AG09309 (cell line): ENCODE measurements at places on chromosomes 4 and X.

GRCh38 chrX:140480765-140481164 is 24.1 kb downstream of the SOX3 start:
- no peak for DNase-seq

GRCh38 chr4:76570141-76570973 is 135.3 kb downstream of the SHROOM3 start:
- DNase-seq: no peak

DNA sequence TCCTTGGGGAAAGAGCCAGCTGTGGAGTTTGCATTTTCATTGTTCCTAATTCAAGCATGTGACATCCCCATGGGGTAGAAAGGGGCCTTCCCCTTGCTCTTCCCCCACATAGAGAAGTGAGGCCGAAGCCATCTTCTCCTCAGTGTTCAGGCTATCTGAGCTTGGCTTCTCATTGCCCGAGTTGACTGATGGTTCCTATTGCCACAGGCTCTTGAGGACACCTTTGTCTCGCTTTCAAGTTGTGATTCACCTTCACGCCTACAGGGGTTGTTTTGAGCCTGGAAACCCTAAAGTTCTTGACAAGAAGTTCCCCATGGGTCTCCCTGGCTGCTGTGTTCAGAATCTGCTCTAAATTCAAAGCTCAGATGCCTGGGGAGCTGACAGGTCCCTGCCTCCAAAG is 25.0 kb downstream of the CCNQ start:
- no peak for DNase-seq

- DNase-seq: peak; percentile 25
These were observed 69.8 kb downstream of the SHROOM3 start for GRCh38 chr4:76504613-76505465.

DNA sequence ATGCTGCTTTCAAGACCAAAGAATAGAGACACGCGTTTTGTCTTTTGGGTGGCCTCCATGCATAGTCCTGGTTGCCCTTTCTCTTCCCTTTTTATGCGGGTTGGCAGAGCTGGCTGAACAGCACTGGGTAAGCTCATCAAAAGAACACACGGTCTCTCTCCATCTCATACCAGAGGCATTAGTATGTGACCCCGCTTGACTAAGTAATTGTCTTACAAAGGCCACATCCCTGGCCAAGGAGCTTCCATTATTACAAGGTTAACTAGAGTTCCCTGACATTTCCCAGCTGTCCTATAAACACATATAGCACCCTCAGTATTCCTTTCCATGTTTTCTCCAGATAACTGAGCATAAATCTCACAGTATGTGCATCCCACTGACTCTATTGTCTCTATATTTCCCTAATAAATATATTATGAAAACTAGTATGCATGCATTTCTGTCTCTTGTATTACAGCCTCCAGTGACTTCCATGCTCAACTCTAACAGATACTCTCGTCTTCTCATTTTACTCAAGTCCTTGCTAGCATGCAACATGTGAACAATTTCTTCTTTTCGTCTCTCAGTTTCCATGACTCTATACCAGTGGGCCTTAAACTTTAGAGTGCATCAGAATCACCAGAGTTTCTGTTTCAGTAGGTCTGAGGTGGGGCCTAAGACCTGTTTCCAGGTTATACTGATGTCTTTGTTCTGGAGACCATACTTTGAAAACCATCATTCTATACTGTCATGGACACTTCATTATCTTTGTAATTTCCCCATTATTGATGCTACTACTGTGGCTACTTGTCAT is 247.7 kb upstream of the ARSJ start:
- no peak for DNase-seq

DNA sequence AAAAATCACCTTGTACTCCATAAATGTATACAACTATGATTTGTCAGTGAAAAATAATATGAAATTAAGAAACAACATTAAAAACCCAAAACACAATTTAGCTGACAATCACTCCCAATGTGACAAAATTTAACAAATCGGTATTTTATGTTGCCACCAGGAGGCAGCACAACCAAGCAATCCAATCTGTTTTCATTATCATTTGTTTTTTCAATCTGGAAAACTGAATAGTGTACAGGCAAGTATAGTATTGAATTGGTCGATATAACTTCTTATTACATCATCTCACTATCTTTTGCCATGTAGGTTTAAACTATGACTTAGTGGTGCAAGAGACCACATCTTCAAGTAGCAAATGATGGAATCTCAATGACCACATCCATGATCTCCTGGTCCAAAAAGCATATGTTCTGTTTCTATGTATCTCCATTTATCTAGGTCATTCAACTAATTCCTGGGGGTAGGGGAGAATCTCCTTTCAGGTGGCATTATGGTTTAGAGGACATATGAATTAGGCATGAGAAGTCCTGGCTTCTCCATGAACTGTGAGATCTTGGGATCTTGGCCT is 112.9 kb upstream of the AGA start:
- no peak for DNase-seq

GRCh38 chr4:85153221-85153620 is 186.7 kb upstream of the WDFY3 start:
- DNase-seq: no peak

GRCh38 chr4:15104825-15105224 is 102.5 kb downstream of the CPEB2 start:
- DNase-seq: no peak

DNA sequence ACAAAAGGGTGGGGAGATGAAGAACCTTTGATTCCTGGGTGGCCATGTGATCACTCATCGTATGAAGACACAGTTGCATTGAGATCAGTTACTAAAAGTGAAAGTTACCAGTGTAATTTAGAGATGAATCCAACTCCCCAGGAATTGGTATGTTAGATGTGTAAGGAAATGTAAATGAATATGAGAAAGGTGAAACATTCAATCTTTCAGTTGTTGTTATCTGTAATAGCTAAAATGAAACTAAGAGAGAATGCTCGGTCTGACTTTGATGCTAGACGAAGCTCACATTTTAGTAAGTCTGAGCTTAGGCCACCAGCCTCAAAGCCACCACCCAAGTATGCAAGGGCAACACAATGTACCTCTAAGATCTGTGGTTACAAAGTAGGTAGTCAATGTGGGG is 194.3 kb upstream of the POF1B start:
- DNase-seq: no peak

DNA sequence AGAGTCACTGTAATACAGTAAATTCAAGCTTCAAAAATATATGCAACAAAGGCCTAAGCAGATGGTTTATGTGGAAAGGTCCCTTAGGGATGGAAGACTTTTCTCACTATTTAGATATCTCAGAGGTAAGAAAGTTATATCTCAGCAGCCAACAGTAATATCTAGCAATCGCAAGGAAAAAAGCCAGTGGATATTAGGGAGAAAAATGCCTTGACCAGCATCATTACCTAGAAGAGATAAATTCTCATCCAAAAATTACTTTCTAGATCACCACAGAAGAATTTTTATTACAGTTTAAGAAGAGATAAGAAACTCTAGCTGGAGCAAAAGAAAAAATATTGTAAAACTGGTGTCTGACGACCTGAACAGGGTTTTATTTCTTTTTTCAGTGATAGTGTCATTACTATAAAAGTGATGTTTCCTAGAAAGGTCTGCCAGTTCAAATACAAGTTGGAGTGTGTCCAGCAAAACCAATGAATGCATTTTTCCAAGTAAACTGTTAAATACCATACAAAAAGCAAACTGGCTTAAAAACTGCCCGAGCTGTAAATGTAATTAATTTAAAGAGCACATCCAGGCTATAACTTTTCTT is 100.0 kb downstream of the ATP11C start:
- DNase-seq: no peak

- DNase-seq: no peak
These were observed 137.2 kb downstream of the FNIP2 start for GRCh38 chr4:158906073-158906472.

DNA sequence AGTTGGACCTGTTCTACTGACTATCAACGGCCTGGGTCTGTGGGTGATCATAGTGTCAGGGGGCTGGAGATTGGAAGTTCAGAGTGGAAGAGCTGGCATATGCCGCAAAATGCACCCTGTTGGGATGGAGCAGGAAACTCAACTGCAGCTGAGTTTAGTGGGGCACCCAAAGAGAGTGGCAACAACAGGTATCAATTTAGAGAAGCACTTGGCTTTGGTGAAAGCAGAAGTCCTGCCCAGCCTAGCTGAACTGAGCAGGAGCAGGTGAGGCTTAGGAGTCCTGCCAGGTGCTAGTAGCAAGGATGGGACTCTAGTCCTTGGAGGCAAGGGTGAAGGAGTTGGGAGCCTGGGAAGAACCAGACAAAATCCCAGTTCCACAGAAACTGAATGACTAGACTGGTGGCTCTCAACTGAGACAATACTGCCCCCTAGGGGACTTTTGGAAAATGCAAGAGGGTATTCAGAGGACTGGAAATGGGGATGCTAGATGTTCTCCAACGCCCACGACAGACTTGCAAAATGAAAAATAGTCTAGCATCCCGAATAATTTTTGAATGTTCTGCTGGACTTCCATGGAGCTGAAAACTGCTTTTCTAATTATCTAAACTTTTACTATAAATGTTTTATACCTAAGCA is 49.4 kb downstream of the RTL9 start:
- no peak for DNase-seq

DNA sequence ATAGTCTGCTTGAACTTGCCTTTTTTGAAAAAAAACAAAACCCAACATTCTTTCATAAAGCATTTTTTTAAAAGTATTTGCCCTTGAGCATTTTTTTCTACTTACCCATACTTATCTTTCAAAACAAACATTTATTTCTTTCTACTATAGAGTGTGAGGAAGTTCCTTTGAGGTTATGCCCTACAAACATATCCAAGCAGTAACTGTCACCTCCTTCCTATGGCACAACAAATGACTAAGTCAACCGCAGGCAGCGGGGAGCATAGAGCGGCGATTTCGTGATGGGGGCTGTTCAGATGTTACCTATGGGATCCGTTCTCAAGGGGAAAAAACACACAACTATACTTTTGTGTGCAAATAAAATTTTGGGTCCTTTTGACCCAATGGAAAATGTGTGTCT is 19.4 kb downstream of the SPRY1 start:
- DNase-seq: peak; percentile 42

DNA sequence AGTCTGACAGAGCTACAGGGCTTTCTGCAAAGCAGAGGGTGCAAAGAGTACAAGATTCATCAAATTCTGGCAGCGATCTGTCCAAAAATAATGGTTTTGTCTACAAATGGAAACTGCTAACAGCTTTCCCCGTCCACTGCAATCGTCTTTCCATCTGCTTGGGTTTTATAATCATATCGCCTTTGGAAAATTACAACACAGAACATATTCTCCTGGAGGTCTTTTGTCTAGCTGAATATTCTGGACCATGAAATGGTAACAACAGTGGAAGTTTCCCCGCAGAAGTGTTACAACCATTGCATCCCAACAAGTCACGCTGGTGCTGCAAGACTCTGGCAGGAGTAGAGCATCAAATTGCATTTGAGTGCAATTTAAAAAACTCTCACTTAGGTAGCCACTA is 101.2 kb upstream of the BOD1L1 start:
- no peak for DNase-seq

GRCh38 chrX:100905620-100906019 is 23.1 kb downstream of the XKRX start:
- DNase-seq: no peak

- DNase-seq: no peak
These were observed 169.7 kb downstream of the CBR4 start for GRCh38 chr4:168840392-168840763.

GRCh38 chr4:9929111-9929510 is 92.2 kb downstream of the SLC2A9 start:
- DNase-seq: no peak

DNA sequence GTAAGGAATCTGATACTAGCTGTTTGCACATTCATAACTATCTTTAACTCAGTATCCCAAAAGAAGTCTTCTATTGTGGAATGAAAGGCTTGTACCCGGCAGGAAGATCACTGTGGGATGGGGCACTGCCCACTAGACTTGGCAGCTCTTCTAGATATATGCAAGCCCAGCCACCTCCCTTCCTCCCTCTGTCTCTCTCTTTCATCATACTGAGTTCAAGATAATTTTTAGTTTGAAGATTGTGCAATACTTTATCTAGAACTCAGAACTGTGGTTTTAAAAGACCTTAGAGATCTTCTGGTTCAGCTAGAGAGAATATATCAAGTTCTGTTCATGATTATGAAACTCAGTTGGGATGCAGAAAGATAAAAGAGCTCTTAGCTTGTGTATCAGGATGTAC is 22.5 kb upstream of the GPR34 start:
- no peak for DNase-seq

DNA sequence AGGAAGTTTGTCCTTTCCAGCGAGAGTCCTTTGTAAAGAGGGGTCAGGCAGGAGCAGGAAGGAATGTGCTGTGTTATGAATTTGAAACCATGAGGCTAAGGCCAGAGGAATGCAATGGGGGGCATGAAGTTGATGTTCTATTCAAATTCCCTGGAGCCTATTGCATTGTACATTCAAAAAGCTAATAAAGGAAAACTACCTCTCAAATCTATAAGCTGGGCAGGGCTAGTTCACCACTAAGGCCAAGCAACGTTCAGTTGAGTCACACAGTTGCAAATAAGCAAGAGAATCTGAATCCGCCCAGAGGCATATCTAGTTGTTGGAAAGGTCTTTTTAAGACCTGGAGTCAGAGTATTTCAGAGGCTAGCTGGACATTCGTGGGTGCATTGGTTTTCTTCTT is 148.3 kb downstream of the DCTD start:
- DNase-seq: no peak

DNA sequence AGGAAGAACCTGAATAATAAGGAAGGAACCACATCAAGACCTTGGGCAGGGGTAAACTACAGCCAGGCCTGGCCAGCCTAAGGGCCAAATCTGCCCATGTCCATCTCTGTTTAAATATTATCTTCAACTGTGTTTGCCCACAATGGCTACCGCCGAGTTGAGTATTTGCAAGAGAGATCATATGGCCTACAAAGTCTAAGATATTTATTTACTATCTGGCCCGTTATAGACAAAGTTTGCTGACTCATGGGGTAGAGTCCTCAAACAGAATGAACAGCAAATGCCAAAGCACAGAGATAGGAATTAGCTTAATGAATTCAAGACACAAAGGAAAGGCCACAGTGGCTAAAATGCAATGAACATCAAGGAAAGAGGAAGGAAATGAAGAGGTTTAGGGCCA is 44.8 kb downstream of the RPS6KA3 start:
- DNase-seq: no peak

GRCh38 chrX:109857584-109858228 is 124.6 kb upstream of the ACSL4 start:
- DNase-seq: no peak

GRCh38 chr4:88137112-88137511 is 21.3 kb downstream of the ABCG2 start:
- DNase-seq: no peak

- no peak for DNase-seq
These were observed 279.0 kb upstream of the TAPT1 start for GRCh38 chr4:16505267-16505666.

DNA sequence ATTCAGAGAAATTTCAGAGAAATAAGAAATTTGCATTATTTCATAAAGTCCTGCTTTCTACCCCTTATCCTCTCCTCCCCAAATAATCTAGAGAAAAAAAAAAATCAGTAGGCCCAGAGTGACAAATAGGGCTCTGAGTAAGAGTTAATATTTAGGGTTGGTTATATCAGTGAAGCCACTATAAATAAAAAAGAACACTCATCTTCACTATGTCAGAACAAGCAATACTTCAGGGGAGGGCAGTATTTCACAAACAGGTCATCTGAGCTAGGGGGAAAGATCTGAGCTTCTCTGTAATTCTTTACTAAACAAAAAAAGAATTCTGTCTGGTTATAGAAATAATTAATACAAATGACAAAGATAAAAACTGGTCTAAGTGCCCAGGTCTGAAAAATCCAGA is 39.4 kb downstream of the PDE5A start:
- DNase-seq: no peak

- DNase-seq: peak; percentile 28
These were observed 44.0 kb downstream of the SLC25A5 start for GRCh38 chrX:119512146-119512800.

GRCh38 chr4:150251752-150252190 is 173.5 kb downstream of the DCLK2 start:
- DNase-seq: no peak
